ENCODE measurements at places on chromosomes 12 and 14.

- no peak for DNase-seq
Observed at GRCh38 chr14:101739446-101740141, 21.9 kb upstream of the PPP2R5C start.

DNA sequence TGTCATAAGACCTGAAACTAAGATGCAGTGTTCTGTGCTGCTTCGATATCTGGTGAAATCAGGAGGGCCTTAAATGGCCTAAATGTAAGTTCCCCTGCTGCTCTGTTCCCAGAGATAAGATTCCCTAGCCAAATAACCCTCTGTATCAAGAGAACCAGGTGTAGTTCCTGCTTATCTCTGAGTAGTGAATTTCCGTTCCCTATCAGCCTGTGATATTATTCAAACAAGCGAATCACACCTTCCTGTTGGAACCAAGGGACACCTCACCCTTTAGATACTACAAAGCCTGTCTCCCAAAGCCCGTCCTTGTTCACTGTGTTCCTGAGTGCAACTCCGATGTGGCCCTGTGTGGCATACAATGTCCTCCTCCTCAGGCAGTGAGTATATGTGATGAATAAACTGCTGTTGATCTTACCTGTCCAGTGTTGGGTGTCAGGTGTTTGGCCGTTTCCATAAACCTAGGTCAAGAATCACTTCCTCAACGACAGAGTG lies 52.2 kb upstream of the COCH start:
- no peak for DNase-seq

GRCh38 chr14:36105401-36105800 lies 71.1 kb downstream of the PTCSC3 start:
- DNase-seq: no peak

GRCh38 chr12:9971181-9971580 lies at the start of gene CLEC12A:
TSS of gene CLEC12A (plus strand) at chr12:9971409. CDS start at chr12:9971597, 188 bp downstream.
- no peak for DNase-seq

- DNase-seq: no peak
Observed at GRCh38 chr12:29253906-29254625, 105.0 kb downstream of the FAR2 start.
